Neural progenitor cell (in vitro differentiated cells): ENCODE measurements at places on chromosomes 3 and 15.

GRCh38 chr15:99110581-99111320 lies 5.9 kb downstream of the SYNM start:
- H3K4me3 ChIP-seq, result no peak overlapping the region
- no peaks in the 10 kb centered on the region for H3K4me1 ChIP-seq
- no peaks in the 10 kb centered on the region for H3K36me3 ChIP-seq

GRCh38 chr3:170863816-170864215 lies 6.2 kb downstream of the RPL22L1 start:
- no peak overlapping the region for H3K4me3 ChIP-seq
- H3K27me3 ChIP-seq, result no peaks in the 10 kb centered on the region
- H3K4me1 ChIP-seq, result peaks cover 18% of the 10 kb centered on the region
- no peak for DNase-seq
- H3K27ac ChIP-seq, result no peak overlapping the region
- H3K36me3 ChIP-seq, result peaks cover 26% of the 10 kb centered on the region

DNA sequence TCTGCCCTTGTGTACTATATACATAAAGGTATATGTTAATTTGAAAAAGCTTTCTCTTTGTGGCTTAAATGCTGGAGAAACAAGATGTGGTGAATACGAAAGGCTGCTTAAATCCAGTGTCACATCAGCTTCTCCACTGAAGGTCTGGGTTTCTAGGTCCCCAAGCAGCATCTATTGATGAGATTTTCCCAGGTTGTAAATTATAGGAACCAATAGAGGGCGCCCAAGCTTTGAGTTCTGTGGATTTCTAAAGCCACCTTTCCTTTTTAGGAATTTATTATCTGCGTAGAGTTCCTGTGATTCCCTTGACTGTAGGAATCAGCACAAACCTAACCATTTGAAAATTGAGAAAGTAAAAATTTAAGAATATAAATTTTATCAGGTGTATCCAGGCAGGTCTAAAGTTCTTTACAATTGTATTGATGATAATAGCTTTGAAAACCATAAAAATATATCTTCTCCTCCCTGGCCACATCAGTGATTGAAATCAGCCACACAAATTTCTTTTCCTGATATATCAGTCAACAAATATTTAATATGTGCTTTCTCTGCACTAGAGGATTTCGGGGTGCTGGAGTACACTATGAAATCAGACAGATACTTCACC lies 88.3 kb upstream of the ADAMTSL3 start:
- H3K27ac ChIP-seq, result no peak overlapping the region
- DNase-seq, result peak; percentile 81
- no peaks in the 10 kb centered on the region for H3K4me1 ChIP-seq
- H3K4me3 ChIP-seq, result no peak overlapping the region
- H3K27me3 ChIP-seq, result no peaks in the 10 kb centered on the region

DNA sequence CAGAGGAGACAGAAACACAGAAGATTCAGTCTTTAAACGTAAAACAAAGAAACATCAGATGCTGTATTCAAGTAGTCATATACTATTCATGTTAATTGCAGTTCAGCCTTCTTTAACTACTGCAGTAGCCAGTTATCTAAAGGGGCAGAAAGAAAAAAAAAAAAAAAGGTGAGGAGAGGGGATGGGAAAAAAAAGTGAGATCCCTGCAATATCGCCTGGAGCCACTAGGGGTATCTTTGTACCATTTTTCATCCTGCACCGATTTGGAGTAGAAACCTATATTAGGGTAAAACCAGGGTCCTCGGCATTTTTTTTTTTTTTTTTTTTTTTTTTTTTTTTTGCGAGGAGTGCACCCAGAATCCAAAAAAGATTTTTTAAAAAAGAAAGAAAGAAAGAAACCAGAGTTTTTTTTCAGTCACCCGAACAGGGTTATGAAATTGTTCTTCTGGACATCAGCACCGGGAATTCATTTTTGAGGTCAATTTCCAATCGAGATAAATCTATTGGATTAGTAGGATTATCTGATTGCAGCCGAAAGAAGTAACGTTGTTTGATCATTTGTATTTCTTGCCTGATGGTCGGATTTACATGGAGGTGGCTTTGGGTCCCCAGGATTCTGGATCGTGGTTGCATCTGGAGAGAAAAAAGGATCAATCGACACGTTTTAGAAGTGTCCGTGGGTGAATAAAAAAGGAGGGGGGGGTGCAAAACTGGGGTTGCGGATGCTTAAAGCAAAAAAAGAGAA lies 186.7 kb downstream of the NLGN1 start:
- H3K27ac ChIP-seq, result peak overlapping the region; percentile 64
- H3K36me3 ChIP-seq, result no peaks in the 10 kb centered on the region
- peak overlapping the region; percentile 53 for H3K4me3 ChIP-seq
- peak; percentile 62 for DNase-seq
- no peaks in the 10 kb centered on the region for H3K27me3 ChIP-seq

DNA sequence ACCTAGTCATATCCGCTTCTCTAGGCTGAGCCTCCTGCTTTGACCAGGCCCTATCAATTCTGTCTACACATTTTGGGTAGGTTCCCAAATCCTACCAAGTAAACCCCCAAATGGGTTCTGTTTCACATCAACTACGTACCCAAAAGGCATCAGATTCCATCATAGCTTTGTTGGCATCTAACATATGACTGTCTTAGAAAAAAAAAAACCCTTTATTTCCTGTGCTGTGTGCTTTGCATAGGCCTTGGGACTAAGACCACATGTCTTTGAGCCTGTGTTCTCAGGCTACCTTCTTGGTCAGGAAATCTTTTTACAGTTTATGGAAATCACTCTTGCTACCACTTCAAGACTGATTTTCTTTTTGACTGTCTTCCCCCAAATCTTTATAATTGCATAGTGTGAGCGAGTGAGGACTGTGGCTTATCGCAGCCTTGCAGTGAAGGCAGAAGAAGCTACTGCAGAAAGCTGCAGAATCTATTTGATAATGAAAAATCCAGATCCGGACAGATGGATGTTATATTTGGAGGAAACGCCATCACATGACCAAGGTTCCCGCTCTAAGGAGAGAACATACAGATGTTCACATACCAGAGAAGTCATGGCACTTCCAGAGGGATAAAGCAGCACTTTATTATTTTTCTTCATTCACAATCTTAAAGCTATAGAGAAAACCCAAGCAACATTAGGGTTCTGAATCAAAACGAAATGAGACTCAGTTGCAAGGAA lies 111.2 kb downstream of the EOMES start:
- no peaks in the 10 kb centered on the region for H3K36me3 ChIP-seq
- H3K27me3 ChIP-seq, result no peaks in the 10 kb centered on the region
- no peak overlapping the region for H3K27ac ChIP-seq
- H3K4me1 ChIP-seq, result peaks cover 8% of the 10 kb centered on the region

DNA sequence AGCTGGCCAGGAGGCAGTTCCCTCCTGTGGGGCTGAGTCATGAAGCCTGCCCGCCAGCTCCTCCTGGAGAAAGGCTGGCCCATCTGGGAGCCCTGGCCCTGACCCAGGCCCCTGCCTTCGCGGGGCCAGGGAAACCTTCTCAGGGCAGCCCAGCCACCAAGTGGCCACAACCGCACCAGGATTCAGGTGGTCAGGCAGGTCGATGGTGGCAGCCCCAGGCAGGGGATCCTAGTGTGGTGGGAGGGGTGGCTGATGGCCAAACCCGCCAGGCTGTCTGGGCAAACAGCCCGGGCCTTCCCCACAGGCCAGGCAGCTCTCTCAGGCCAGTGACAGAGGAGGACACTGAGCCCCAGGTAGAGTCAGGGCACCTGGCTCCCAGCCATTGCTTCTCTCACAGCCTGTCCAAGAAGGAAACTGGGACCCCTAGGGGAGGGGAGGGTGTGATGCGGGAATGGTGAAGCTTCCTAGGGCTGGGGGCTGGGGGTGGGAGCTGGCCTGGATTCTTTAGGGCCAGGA lies 1.2 kb downstream of the TWF2 start:
- H3K27me3 ChIP-seq, result no peaks in the 10 kb centered on the region
- peaks cover 8% of the 10 kb centered on the region for H3K4me1 ChIP-seq
- no peaks in the 10 kb centered on the region for H3K36me3 ChIP-seq
- H3K27ac ChIP-seq, result no peak overlapping the region

- peaks cover 50% of the 10 kb centered on the region for H3K27me3 ChIP-seq
- no peak overlapping the region for H3K27ac ChIP-seq
- H3K4me3 ChIP-seq, result no peak overlapping the region
Measured at GRCh38 chr15:73755481-73755880, 2.3 kb upstream of the INSYN1 start.

- no peaks in the 10 kb centered on the region for H3K27me3 ChIP-seq
- no peak overlapping the region for H3K4me3 ChIP-seq
- no peaks in the 10 kb centered on the region for H3K4me1 ChIP-seq
- DNase-seq, result no peak
- no peak overlapping the region for H3K27ac ChIP-seq
Measured at GRCh38 chr3:140754936-140755335, 77.1 kb downstream of the TRIM42 start.
